NCI-H146 (cell line): ENCODE measurements at places on chromosomes 5 and 9.

- DNase-seq, result no peak
Measured at GRCh38 chr9:104934691-104935500, 6.9 kb upstream of the ABCA1 start.

DNA sequence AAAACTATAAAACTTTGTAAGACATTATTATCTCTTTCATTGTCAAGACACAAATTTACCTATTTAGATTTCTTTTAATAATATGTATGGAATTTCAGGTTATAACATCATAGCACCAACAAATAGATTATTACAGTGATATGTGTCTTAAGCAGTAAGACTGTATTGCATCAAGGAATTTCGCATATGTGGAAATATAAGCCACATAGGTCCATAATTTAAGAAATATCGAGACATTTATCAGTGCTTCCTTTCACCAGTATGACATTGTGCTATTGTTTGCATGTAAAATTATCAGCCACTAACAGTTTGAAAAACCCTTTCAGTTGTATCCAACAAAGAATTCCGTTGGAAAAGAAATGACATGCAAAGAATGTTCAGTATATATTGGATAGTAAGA, 186.7 kb upstream of the RASA1 start:
- DNase-seq, result no peak

DNA sequence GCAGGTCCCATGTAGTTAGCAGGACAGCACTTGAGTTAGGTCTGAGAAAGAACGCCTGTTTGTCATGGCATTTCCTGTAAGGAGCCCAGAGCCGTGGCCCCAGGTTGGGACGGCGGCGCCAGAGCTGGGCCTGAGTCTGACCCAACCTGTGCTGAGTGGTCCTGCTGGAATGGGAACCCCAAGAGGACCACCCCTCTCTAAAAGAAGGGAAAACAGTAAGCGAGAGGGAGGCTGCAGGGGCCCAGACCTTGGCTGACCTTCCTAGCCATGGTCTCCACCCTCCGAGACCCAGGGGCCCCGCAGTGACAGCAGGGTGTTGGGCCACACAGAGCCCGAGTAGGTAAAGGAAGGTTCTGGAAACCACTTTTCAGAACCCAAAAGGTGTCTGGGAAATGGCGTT, 1.8 kb upstream of the LRRC14B start:
- DNase-seq, result no peak

DNA sequence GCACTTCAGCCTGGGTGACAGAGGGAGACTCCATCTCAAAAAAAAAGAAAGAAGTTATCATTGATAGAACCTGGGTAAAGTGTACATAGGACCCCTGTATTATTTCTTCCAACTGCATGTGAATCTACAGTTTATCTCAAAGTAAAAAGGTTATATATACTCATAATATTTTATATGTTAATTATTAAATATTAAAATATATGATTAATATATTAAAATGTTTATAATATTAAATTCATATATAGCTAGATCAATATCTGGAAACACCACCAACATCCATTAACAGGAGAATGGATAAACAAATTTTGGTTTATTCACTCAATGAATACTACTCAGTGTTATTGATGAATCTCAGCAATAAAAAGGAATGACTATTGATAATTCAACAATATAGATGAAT, 19.7 kb downstream of the C5orf15 start:
- DNase-seq, result no peak

DNA sequence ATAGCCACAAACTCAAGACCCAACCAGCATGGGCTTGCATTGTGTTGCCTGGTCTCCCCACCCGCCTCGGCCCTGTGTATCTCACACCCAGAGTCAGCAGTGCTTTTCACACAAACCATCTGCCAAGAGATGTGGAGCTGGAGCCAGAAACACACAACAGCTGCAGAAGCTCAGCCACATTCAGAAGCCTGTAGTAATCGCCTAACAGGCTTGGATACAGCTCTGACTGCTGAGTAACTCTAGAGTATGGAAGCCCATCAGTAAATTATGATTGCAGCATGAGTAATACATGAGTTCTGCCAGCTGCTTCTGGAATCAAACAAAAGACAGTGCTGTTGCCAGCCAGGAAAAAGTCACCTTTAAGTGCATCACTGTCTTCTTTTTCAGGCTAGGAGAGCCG, 16.0 kb downstream of the TEK start:
- DNase-seq, result peak; percentile 3

GRCh38 chr5:150672237-150672883, 11.3 kb downstream of the MYOZ3 start:
- peak; percentile 46 for DNase-seq

DNA sequence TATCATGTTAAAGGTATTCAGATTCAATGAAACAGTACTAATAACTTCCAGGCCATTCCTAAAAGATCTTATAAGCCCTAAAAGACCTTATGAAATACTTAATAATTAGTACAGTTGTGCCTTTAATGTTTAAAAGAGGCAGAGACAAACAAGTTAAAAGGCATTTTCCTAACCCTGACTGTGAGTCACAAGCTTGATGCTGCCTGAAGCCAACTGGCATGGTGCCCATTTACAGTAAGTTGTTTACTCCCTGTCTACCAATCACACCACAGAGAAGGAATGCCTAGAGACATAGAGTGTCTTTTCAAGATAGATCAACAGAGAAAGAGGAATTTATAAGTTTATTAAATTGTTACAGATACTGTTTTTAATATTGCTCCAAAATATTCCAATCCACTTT, 47.8 kb downstream of the NR3C1 start:
- peak; percentile 36 for DNase-seq

DNA sequence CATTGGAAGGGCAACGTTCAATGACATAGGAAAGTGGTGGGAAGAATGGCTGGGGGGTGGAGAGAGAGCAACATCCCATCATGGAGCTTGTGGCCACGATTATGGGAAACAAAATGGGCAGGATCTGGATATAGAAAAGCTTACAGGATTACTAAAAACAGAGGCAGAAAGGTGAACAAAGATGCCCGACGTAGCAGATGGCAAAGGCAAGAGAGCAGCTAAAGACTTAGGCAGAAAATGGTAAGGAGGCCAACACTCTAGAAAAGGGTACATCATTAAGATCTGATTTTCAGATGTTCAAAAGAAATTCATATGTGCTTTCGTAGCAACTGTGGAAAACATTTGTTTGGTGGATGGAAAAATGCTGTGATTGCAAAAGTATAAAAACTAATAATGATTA, 102.5 kb downstream of the OTULIN start:
- DNase-seq, result no peak

DNA sequence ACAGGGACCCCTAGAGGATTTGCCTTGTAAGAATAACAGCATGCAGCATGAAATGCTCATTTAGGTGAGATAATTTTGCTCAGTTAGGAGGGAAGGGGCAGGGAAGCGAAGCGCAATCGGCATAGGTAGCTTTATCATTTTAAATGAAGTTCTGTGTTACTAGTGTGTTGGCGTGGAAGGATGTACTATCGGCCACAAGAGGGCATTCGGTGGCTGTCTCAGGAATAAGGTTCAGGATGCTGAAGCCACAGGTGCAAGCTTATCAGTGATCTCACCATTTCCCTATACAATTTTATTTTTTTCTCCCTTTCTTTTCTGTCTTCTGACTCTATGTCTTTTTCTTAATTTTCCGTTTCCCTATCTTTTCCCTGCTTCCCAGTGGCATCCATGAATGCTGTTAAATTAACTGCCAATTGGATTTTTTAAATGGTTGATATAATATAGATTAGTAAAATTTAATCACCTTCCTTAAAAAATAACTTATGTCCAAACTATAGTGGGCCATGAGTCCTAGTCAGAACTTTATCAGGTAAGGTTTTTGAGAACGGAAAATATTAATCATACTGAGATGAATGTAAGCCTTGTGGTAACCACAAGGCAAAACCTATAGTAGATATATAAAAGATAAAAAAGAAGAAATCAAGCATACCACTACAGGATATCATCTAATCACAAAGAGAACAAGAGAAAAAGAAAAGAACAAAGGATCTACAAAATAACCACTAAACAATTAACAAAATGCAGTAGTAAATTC, 1.2 kb upstream of the INSL6 start:
- DNase-seq, result peak; percentile 65

GRCh38 chr9:15032860-15033259, 122.6 kb upstream of the FREM1 start:
- no peak for DNase-seq

DNA sequence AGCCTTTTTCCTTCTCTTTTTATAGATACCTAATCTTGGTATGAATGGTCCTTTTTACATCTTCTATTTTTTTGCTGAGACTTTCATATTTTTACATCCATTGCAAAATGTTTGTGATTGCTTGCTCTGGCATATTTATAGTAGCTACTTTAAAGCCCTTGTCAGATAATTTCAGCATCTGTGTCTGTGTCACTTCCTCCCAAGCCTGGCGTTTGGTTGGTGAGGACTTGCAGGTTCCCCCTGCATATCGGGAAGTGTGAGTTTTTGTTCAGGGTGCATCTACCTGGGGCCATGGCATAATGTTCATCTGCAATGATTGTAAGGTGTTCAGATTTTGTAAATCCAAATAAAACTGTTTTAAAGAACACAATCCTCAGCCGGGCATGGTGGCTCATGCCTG, 8.9 kb downstream of the FBXW5 start:
- DNase-seq, result no peak

DNA sequence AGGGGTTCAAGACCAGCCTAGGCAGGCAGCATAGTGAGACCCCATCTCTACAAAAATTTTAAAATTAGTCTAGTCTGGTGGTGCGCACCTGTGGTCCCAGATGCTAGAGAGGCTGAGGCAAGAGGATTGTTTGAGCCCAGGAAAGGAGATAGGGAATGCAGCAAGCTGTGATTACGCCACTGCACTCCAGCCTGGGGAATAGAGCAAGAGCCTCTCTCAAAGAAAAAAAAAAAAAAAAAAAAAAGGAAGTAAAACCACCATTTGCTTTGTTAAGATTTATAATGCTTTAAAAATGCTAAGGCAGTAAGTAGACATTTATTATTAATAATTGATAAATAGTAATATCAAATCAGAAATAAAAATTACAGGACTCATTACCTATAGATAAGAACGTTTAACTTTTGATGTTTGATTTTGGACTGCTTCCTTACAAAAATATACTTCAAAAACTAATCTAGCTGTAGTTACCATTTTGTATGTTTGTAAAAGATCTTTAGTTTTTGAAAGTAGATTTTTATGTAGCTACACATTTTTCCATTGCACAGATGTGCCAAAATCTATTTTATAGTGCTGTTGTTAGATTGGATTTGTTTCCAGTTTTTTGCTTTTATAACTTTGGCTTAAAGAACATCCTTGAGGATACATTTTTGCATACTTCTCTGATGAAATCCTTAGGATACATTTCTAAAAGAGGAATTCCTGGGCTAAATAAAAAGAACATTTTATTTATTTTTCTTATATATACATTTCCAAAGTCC, 86.4 kb downstream of the INIP start:
- no peak for DNase-seq

GRCh38 chr5:173279166-173279565, 44.2 kb upstream of the NKX2-5 start:
- no peak for DNase-seq

DNA sequence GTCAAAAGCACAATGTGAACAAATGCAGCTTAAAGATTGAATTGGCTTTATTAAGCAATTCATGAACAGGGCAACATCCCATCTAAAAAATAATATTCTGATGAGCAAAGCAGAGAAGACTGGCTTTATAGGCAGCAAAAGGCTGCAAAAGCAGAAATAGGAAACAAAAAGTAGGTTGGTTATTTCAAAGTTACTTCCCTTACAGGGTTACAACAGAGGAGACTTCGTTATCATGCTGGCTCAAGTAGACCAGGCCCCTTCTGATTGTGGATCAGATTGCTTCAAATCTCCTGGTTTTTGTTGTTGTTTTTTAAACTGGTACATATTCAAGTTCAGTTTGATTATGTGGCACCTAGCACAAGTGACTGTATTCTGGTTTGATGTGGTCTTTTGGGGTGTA, 73.1 kb downstream of the MAN2A1 start:
- DNase-seq, result no peak

GRCh38 chr9:130200038-130200849, 28.0 kb downstream of the NCS1 start:
- DNase-seq, result no peak

DNA sequence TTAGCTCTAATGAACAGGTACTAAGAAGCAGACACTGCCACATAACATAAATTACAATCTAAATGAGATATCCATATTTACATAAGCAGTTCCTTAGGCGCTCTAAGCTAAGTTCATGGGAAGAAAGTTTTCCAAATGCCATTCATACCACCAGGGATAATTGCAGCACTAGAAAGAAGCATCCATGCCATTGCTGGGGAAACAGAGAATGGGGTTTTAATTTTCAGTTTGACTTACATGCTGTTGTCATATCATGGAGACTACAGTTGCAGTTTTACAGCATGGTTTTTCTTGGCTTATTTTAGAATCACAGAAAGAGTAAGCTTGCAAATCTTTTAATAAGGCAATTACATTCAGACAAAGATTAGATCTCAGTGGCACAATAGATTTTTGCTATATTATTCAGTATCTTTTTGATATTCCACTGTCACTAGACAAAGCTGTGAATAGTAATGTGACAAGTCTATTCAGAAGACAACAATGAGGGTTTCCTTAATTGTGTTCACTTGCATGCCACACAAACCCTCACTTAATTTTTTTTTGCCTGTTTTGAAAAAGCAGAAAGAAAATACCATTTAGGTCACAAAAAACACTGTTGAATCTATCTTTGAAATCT, 108.4 kb upstream of the ELAVL2 start:
- no peak for DNase-seq

GRCh38 chr5:159073026-159073425, 26.7 kb downstream of the EBF1 start:
- no peak for DNase-seq

GRCh38 chr9:138009016-138009802, 131.6 kb downstream of the CACNA1B start:
- DNase-seq, result no peak

DNA sequence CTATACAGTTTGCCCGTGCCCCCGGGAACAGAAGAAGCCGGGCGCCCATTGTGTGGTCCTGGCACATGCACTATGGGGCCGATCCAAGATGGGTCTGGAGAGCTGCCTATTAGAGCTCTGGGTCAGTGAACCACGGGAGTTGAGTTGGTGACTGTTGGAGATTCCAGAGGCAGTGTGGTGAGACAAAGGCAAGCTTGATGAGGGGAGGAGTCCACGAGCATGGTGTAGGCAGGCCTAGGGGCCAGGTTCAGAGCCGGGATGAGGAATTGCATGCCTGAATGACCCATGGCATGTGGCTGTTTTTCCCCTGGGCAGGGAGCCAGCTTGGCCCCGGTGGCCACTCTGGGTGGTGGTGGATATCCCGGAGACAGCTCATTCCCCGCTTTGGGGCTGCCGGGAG, 84.4 kb upstream of the STC2 start:
- DNase-seq, result no peak

DNA sequence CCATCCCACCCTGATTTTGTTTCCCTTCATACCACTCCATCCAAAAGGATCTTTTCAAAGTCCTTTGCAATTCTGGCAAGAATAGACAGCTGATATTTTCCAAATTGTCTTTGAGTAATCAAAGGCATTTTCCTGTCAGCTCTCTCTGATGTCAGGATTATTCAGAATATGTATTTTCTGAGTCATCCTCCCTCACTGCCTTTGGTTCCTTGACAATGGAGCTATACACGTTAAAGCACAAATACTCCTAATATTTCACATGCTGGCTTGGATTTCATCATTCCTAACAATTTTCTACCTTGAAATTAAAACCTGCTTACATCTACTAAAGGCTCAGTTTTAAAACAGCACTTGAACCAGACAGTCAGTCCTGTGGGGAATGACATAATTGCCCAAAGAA, 379.4 kb downstream of the GADD45G start:
- no peak for DNase-seq
